B cell (primary cell): ENCODE measurements at places on chromosomes 4 and X. TPM values are rescaled to one million over a fixed set of nuclear protein-coding genes. Genes with fewer than 3 reads are reported as not detected.

Gene NLRP2B
- total RNA-seq, result not detected in 2 replicates

GRCh38 chrX:42567268-42567667 lies 210.7 kb downstream of the PPP1R2C start:
- no peak for DNase-seq

DNA sequence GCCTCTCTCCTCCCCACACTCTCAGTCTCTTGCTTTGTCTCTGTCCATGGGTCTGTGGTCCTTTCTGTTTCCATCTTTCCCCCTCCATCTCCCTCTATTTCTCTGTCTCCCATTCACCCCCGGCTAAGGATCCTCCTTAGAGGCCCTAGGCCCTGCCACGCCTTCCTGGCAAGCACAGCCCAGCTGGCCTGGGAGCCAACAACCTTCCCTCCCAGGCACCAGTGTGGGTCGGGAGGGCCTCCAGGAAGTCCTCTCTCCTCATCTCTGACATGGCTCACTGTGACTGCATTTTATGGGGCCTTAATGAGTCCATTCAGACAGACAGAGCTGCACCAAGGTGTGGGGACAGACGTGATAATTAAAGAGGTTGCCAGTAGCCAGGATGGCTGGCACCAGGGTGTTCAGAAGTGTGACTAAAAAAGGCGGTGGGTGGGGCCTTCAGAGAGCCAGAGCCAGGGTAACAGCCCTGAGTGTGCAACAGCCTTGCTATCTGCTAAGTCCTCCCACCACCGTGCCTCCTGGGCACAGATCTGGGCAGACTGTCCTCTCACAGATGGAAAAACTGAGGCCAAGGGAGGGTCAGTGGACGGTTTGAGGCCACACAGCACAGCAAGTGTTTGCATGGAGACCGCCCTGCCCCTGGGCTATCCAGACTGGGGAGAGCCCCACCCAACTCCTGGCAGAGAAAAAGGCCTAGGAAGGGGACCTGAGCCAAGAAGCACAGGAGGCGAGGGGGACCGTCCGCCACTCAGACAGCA lies 31.5 kb downstream of the BLOC1S4 start:
- no peak for DNase-seq

GRCh38 chr4:101177154-101177553 lies 170.2 kb downstream of the PPP3CA start:
- DNase-seq, result no peak

- DNase-seq, result no peak
Measured at GRCh38 chrX:15207994-15208393, 61.9 kb downstream of the ASB9 start.
